ENCODE measurements at places on chromosomes 2 and 18.

- DNase-seq = no peak
Measured at GRCh38 chr18:38751898-38752297, 1186.3 kb upstream of the CELF4 start.

DNA sequence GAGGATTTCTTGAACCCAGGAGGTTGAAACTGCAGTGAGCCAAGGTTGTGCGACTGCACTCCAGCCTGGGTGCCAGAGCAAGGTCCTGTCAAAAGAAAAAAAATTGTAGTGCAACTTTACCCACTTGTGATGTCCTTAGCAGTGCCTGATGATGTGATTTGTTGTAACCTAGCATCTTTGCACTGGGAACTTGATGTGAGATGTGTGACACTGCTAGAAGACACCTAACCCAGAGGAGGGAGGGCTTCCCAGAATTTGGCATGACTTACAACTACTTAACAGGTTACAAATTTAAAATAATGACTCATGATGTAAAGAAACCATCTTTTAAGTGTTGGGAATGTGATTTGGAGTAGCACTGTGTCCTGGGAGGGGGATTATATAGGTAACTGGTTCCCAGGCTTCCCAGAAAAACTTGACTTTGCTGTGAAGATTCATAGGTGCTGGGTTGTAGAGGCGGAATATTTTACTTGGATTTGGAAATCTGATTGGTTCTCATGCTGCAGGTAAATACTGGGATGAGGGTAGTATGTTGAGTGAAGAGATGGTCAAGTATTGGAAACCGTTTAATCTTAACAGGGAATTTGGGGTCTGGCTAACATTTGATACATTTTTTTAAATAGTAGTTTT, 3.7 kb downstream of the EEF1B2 start:
- no peak for DNase-seq

DNA sequence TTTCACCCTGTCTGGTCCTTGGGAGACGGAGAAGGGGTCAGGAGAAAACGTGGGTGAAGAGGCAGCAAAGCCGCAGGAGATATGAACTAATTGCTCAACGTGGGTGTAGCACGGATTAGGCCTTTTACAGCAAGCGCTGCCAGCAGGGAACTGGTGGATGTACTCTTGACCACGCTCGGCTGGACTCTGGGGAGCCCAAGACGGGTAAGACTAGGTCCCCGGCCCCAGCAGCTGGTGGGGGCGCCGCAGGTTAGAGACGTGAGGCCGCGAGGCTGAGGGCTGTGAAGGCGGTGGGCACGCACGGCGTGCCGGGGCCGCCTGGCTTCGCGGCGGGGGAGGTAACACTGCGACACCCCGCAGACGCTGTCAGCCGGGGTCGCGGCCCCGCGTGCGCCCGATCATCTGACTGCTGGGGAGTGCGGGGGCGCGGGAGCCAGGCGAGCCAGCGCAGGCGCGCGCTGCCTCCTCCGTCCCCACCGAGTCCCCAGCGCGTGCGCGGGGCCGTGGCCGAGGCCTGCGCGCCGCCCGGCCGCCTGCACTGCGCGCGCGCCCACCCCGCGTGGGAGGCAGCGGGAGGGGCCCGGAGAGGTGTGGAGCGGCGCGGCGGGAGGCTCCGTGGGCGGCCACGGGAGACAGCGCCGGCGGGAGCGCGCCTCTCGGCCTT, at the start of gene CLIP4:
CLIP4 (plus strand) TSS at position 470 of the 664 bp plus-strand sequence. CDS start 5,974 bp downstream, outside the sequence.
- DNase-seq = peak; percentile 70

DNA sequence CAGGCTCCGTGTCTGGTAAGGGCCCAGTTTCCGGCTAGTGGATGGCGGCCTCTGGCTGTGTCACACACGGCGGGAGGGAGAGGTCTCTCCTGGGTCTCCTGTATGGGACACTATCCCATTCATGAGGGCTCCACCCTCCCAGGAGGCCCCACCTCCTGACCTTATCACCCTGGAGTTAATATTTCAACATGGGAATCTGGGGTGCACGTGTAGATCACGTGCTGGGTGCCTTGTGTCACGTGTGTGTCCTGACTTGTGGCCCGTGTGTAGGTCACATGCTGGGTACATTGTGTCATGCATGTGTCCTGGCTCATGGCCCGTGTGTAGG, 9.9 kb downstream of the NEU4 start:
- no peak for DNase-seq

DNA sequence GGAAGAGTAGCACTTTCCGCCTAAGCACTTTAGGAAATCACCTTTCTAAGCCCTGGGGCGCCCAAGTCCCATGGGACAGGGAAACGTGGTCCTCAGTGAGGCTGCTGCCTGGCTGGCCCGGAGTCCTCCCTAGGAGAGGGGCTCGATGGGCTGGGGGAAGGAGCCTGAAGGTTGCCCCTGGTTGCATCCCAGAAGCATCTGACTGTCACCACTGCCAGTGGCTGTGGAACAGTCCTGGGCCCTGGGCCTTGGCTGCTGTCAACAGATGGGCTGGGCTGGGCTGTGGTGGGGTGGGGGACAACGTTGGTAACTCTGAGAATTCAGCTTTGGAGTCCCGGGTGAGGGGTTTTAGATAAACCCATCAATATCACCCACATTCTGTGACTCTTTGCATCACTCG, 22.5 kb downstream of the ASB1 start:
- DNase-seq = no peak

- DNase-seq = no peak
Measured at GRCh38 chr2:64749446-64749845, 95.7 kb upstream of the SERTAD2 start.

GRCh38 chr2:110107092-110108079, 8.2 kb downstream of the MALL start:
- DNase-seq = no peak

GRCh38 chr18:54254265-54254758, 15.0 kb upstream of the POLI start:
- DNase-seq = no peak

DNA sequence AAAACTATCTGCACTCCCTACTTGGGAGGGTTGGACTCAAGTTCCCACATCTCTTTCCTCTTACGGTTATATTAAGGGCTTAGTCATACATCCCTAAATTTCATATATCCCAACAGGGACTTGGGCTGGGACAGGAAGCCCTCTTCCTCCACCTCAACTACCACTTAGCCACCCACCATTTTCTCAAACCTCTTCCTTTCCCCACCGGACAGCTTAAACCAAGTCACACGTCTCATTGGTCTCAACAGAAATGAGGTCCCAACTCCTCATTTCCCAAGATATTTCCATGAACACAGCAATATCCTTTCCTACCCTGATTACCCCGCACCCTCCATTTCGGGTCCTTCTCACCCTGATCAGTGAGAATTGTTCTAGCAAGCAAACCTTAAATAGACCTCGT, 736 bp downstream of the ZSCAN30 start:
- DNase-seq = peak; percentile 20

DNA sequence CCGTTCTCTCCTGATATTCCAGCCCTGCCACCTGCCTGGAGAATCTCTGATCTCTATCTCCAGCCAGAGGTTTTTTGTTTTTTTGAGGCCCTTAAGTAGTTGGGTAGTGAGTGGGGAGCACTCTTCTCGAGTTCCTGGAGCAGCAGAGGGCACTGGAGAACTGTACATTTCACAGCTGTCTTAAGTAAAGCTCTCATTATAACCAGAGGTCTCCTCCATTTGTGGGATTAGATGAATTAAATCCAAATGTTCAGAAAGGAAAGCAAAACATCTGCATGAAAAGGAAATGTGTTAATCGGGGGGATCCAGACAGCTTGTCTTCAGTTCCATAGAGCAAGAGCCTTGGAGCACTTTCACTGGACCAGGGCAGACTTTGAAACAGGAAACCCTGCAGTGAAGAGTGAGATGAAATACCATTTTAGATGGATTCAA, 32.8 kb downstream of the AOX1 start:
- no peak for DNase-seq

- peak; percentile 89 for DNase-seq
Measured at GRCh38 chr2:130342020-130342532, 621 bp upstream of the IMP4 start.

GRCh38 chr2:188629753-188630527, 338.3 kb downstream of the GULP1 start:
- DNase-seq = no peak

DNA sequence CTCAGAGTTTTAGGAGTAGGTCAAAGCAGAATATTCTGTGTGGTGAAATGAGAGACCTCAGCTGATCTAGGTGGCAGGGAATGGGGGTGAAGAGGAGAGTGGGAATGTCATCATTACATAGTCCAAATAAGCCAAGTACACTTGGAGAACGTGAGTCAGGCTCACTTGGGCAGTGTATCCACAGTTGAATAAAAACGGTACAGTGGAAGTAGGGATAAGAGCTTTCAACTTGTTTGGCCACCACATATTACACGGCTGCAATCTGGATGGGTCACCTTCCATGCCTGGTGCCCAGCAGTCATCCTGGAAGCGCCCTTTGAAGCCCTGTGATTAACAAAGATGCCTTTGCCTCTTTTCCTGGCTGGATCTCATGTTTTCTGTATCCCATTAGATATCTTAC, 28.6 kb downstream of the MIB1 start:
- DNase-seq = no peak

GRCh38 chr2:234699456-234699855, 202.6 kb upstream of the ARL4C start:
- no peak for DNase-seq

- DNase-seq = no peak
Measured at GRCh38 chr2:98027538-98027937, 31.8 kb upstream of the TMEM131 start.

DNA sequence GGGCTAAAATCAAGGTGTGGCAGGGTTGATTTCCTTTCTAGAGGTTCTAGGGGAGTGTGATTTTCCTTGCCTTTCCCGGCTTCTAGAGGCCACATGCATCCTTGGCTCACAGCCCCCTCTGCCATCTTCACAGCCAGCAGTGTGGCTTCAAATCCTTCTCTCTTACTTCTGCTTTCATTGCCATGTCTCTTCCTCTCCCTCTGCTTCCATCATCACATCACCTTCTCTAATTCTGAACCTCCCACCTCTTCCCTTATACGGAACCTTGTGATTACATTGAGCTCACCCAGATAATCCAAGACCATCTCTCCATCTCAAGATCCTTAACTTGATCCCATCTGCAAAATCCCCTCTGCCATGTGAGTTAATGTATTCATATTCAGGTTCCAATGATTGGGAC, 56.2 kb upstream of the RMDN2 start:
- no peak for DNase-seq

- DNase-seq = peak; percentile 16
Measured at GRCh38 chr2:226351711-226352110, 447.9 kb downstream of the IRS1 start.

GRCh38 chr2:45886171-45886663, 234.7 kb downstream of the PRKCE start:
- DNase-seq = no peak

DNA sequence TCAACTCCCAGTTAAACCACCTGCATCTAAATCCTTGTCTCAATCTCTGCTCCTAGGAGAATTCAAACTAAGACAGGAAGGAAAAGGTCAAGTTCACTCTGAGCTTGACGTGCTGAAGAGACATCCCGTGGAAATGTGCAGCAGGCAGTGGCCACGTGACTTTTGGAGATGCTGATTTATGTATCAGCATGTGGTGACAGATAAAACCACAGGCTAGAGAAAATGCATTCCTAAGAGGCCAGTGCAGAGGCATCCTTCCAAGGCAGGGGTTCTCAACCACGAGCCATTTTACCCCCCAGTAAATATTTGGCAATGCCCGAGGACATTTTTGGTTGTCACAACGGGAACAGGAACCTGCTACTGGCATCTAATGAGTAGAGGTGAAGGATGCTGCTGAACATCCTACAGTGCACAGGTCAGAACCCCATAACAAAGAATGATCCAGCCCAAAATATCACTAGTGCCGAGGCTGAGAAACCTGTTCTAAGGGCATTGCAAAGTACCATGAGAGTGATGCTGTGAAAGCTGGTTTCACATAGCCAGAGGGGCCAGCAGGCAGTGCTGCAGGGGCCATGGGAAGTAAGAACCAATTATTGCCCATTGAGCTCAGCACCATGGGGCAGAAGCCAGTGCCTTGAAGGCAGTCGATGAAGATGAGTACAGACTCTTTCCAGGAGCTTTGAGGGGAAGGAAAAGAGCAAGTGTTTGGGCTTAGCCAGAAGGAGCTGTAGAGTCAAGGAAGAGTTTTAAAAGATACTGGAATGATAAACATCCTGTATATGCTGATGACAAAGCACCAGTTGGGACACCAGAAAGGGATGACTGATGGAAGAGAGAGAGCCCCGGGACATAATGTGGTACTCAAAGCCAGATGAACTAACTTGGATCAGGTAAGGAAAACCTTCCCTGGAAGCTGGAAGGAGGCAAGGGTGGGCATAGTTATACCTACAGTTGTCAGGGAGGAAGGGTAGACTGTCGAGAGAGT, 174.6 kb downstream of the HAUS1 start:
- DNase-seq = no peak

DNA sequence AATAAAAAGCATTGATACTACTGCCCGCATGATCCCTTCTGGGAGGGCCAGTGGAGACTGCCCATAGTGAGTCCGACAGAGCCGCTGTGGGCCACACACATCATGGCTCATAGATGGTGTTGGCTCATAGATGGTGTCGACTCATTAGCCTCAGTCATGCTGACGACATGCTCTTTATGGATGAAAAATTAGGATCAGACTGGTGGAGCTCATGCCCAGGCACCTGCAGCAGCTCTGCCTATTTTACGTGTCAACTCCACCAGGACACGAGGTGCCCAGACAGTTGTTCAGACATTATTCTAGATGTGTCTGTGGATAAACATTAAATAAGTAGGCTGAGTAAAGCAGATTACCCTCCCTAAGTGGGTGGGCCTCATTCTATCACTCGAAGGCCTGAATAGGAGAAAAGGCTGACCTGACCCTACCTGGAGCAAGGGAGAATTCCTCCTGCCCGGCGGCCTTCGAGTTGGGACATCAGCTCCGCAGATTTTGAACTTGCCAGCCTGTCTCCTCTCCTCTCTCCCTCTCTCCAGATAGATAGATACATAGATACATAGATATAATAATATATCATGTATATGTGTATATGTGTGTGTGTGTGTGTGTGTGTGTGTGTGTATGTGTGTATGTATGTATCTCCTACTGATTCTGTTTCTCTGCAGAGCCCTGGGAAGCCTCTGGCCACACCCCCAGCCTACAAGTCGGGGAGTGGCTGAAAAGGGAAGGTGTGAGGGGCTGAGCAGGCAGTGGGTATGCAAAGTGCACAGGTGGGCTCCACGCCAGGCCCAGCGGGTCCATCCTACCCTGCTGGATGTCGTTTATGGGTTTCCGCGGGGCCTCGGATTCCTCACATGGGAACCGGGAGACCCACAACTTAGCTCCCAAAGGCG, 13.6 kb upstream of the TEX51 start:
- no peak for DNase-seq

- no peak for DNase-seq
Measured at GRCh38 chr2:173982918-173983317, 17.7 kb upstream of the SP3 start.

- no peak for DNase-seq
Measured at GRCh38 chr2:148599109-148599991, 45.2 kb upstream of the EPC2 start.

- no peak for DNase-seq
Measured at GRCh38 chr2:201984800-201985525, 48.7 kb upstream of the FZD7 start.

GRCh38 chr18:46920067-46920466, 2.7 kb downstream of the KATNAL2 start:
- no peak for DNase-seq

- DNase-seq = no peak
Measured at GRCh38 chr2:98915751-98916358, 20.2 kb downstream of the CRACDL start.

- no peak for DNase-seq
Measured at GRCh38 chr2:215425021-215425782, 10.7 kb downstream of the FN1 start.
